Suppressor macrophage (primary cell): ENCODE measurements at places on chromosomes 5 and 9.

DNA sequence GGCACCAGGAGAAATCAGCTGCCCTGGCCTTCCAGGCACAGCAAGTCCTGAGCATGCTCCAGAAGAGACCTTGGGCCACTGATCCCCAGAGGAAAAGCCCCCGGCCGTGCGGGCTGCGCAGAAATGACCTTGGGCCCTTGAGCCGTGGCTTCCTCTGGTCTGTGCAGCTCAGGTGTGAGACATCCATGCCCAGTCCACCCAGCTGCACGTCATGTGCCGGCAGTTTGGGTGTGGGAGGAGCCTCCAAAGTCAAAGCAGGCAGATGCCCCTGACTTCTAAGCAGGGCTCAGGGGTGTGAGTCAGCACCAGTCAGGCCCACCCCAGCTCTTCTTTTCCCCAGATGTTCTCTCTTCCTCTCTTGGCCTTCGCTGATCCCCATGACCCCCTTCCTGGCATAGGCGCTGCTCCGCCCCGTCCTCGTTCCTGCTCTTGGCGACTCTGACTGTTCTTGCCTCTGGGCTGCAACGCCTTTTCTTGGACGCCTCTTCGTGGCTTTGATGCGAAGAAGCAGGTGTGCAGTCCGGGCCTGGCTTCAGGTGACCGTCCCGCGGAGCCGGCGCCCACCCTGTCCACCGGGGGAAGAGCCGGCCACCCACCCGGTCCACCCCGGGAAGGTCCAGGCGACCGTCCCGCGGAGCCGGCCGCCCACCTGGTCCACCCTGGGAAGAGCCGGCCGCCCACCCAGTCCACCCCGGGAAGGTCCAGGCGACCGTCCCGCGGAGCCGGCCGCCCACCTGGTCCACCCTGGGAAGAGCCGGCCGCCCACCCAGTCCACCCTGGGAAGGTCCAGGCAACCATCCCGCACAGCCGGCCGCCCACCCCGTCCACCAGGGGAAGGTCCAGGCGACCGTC is 5.9 kb upstream of the QSOX2 start:
- no peak for DNase-seq

- peak; percentile 52 for DNase-seq
These were observed 100.5 kb downstream of the PALM2AKAP2 start for GRCh38 chr9:109880276-109881169.

- no peak for DNase-seq
These were observed 252.3 kb downstream of the PBX3 start for GRCh38 chr9:125999504-125999881.

DNA sequence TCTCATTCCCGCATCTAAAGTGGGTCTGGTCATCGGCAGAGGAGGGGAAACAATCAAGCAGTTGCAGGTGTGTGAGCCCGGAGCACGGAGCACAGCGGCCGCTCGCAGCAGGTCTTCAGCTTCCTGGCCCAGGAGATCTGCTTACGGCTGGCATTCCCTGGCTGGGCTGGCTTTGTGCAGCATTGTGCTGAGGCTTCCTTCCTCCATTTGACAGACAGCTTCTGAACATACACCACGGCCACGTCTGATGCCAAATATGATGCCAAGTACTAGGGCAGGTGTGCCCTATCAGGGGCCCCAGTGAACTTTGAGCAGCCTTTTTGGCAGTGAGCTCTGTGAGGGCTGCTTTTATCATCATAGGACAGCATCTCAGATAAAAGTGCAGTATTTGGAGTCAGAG is 37.1 kb downstream of the FUBP3 start:
- no peak for DNase-seq

DNA sequence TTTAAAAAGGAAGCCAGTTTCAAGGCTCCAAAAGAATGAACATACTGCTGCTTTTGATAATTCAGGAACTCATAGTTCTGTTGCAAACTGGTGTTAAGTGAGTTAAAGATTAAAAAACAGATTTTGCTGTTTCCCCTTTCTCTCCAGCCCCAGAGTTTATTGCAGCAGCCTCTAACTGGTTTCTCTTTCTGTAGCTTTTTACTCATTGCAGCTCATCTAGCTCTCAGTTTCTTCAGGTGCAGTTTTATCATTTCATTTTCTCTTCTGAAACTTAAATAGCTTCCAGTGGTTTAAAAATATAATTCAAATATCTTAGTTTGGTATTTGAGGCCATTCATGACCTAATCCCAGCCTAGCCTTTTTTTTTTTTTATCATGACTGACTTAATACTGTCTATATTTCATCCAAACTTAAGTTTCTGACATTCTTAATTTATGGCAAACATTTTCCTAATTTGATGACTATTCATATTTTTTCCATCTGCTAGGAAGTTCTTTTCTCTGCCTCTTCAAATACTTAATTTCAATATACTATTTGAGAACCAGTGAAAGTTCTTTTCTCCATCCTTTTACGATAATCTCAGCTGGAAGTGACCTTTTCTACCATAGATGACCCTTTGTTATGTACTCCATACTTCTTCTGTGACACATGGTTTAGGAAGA is 252.7 kb upstream of the GRIA1 start:
- DNase-seq: no peak

GRCh38 chr5:142500227-142500905 is 175.5 kb upstream of the SPRY4 start:
- no peak for DNase-seq
